ENCODE measurements at places on chromosomes 5 and 9.

- no peak for DNase-seq
Observed at GRCh38 chr5:5705010-5705409, 282.5 kb downstream of the ICE1 start.

GRCh38 chr5:178349625-178350353 lies 117.2 kb upstream of the PHYKPL start:
- DNase-seq, result no peak

DNA sequence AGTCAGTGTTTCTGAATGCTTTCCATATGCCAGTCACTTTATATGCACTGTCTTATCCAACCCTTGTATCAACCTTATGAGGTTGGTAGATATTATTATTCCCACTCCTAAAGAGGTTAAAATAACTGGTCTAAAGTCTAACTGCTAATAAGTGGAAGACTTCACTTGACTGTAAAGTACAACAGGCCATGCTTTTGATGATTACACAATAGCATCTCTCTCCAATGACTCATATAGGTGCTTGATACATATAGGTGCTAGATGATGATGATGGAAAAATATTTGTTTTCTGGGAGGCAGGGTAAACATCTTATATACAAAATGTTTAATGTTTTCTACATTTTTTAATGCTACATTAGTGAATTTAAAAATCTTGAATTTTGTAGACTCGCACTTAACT lies 75.9 kb upstream of the NR3C1 start:
- DNase-seq, result no peak

DNA sequence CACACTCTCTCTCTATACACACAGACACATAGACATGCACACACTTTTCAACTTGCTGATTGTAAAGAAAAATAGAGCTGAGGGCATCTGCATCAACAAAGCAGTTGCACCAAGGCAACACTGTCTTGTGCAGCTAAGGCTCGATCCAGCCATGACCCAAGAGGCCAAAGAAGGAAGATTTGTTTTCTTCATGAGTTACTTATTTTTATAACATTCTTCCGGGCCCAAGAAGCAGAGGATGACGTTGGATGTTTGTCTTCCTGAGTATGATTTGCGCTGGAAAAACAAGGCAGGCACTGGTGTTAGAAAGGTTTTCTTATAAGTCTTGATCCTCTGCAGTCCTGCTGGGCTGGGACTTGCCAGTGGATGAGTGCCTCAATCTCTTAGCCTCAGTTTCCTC lies 344.1 kb downstream of the ADAMTS6 start:
- no peak for DNase-seq

- DNase-seq, result no peak
Observed at GRCh38 chr5:104084896-104085295, 522.3 kb upstream of the NUDT12 start.
